ENCODE measurements at places on chromosomes 13 and 19.

DNA sequence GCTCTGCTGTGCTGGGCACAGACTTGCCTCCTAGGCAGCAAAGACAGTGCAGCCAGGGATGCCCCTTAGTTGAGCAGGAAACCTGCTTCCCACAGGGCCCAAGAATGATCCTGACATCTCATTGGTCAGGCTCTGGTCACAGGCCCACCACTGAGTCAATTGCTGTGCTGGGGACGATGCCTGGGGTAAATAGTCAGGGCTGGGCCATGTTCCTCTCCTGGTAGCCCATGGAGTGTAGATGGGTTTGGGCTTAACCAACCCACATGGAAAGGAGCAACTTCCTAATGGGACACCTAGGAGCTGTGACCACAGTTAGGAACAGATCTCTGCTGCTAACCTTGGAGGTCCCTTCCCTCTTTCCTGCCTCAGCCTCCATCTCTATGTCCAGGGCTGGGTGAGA lies 212.5 kb upstream of the ZNF536 start:
- no peak for DNase-seq

DNA sequence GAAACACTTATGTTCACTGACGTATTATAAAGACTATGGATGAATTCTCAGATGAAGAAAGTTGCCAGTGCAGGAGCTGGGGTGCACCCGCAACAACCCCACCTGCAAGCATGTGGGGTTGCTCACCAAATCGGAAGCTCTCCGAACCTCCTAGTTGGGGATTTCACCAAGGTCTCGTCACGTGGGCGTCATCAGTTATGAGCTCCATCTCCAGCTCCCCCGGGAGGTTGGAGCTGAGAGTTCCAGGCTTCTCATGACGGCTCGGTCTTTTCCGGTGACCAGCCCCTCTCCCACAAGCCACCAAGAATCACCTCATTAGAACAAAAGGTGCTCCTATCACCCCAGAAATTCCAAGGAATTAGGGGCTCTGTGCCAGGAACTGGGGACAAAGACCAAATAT lies 46.1 kb upstream of the TUBGCP3 start:
- DNase-seq = no peak

DNA sequence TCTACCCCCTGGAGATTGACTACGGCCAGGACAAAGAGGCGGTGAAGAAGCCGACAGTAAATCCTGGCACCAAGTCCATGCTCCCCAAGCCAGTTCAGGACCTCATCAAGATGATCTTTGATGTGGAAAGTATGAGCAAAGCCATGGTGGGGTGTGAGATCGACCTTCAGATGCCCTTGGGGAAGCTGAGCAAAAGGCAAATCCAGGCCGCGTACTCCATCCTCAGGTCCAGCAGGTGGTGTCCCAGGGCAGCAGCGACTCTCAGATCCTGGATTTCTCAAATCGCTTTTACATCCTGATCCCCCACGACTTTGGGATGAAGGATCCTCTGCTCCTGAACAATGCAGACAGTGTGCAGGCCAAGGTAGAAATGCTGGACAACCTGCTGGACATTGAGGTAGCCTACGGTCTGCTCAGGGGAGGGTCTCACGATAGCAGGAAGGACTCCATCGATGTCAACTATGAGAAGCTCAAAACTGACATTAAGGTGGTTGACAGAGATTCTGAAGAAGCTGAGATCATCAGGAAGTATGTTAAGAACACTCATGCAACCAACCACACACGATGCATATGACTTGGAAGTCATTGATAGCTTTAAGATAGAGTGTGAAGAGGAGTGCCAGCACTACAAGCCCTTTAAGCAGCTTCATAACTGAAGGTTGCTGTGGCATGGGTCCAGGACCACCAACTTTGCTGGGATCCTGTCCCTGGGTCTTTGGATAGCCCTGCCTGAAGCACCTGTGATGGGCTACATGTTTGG lies 24.0 kb upstream of the ANKRD10 start:
- no peak for DNase-seq

DNA sequence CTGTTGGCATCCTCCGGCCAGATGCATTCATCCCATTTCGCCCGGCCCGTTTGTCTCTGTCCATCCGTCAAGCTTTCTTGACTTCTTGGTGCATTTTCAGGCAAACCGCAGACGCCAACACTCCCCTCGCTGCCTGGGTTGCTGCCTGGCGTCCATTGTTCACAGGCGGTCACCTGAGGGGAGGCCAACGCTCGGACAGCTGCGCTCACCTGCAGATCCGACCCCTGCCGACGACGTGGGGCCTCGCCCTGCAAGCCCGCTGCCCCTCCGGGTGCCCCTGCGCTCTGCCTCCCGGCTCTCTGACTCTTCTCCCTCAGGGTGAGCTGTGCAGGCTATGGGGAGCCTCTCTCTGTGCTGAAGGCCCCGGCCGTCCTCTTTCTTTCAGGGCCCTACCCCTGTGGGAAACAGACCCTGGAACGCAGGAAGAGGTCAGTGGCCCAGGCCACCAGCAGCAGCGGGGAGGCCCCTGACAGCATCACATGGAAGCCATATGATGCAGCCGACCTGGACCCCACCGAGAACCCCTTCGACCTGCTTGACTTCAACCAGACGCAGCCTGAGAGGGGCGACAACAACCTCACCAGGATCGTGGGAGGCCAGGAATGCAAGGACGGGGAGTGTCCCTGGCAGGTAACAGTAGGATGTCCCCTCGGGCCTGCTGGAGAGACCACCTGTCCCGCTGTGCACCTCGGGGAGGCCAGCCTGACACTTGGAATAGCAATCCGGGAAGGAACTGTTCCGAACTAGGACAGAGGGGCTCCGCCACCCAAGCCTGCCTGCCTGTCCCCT lies 14.8 kb upstream of the PROZ start:
- DNase-seq = no peak

GRCh38 chr19:44876930-44877535 lies 14.0 kb upstream of the TOMM40 start:
- no peak for DNase-seq

DNA sequence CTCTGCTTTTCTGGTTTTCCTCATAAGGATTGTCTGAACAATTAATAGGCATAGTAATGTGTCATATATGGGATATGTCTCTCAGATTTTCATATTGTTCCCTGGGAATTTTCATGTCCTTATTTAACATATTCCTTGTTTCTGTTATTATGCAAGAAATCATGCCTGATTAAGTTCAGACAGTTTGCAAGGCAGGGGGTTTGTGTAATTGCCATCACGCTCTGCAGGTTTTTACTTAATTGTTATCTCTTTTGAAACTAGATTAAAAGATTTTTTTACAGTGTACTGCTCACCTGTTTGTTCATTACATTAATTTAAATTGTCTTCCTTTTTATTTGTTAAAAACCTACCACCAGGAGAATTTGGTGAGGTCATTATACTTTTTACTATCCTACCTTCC lies 1253.2 kb upstream of the PRR20A start:
- no peak for DNase-seq

GRCh38 chr13:112996671-112997091 lies 27.7 kb downstream of the MCF2L start:
- DNase-seq = no peak

GRCh38 chr19:2720777-2721569 lies at the start of gene DIRAS1:
Gene DIRAS1, minus strand, starts transcription at chr19:2721372. Its CDS starts 3,566 bp downstream, at chr19:2717806.
- no peak for DNase-seq
